ENCODE measurements at places on chromosomes 11 and 22.
A peak's percentile ranks its signal among the peaks of the same experiment; 100 is the strongest.

DNA sequence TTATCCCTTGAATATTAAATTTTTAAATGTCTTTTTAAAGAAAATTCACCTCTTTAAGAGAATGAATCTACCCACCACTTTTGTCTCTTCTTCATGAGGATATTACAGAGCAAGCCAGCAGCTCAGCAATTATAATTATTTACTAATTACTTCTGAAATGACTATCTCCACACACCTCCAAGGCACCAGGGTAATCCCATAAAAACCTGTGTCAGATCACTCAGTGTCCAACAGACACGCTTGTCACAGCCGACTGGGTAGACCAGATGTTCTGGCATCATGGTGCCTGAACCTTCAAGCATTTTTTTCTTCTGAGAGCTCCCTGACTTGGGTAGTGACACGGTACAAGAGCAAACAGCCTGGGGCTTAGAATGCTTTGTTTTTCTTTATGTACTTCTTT, 61.4 kb downstream of the EFCAB6 start:
- DNase-seq = no peak

DNA sequence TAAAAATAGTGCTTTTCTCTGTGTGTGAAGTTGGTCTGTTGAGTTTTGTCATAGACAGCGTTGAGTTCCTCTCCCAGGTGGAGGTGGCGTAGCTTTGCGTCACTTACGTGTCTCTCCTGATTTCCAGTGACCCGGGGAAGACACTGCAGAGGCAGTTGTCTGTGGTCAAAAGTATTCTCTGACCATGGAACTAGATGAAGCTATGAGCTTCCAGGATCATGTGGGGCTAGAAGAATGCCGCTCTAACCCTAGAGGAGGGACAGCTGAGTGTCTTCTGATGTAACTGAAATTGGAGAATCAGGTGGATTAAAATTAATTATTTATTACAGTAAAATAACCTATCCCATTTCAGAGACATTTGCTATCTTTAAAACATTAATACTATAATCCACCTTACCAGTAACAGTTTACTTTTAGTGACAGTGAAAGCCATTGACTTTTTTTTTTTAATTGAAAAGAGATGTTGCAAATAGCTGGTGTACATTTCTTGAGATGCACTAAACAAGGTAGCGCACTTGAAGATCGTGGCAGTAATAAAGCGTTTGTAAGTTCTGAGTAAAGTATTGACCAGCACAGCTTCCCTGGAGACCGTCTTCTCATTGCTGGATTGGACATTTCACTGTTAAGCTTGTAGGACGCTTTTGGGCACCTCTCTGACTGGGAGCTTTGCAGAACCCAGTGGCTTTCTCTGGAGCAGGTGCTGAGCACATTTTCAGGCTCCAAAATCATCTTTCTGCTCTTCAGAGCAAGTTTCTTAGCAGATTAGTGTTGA, 9.7 kb downstream of the CAT start:
- no peak for DNase-seq

- no peak for DNase-seq
Measured at GRCh38 chr22:44988671-44989070, 21.1 kb downstream of the PHF21B start.

- no peak for DNase-seq
Measured at GRCh38 chr11:83852775-83853442, 566.7 kb upstream of the CCDC90B start.

- no peak for DNase-seq
Measured at GRCh38 chr22:31211482-31211861, 626 bp upstream of the LIMK2 start.

DNA sequence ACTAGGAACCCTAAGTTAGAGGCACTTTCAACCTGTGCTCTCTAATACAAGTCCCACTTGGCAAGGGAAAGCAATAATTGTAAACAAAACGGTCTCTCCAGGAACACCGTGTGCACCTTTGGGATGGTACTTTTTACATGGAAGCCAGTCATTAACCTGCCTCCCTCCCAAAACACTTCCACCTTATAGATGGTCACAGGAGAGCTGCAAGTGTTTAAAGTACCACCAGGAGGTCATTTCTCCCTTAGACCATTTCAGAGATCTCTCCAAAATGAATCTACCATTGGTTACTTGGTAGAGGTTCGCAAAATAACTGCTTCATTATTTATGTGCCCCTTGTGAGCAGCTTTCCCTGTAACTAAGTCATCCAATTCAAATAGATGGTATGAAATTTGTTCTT, 375.3 kb downstream of the DYNC2H1 start:
- no peak for DNase-seq

- no peak for DNase-seq
Measured at GRCh38 chr11:63214093-63214492, 29.3 kb downstream of the SLC22A25 start.

GRCh38 chr11:36160091-36160490, 129.1 kb downstream of the COMMD9 start:
- no peak for DNase-seq

- peak; percentile 92 for DNase-seq
Measured at GRCh38 chr11:67468759-67469507, at the start of gene TMEM134. TMEM134 (minus strand) TSS chr11:67469251; CDS start chr11:67469192, 59 bp downstream.

DNA sequence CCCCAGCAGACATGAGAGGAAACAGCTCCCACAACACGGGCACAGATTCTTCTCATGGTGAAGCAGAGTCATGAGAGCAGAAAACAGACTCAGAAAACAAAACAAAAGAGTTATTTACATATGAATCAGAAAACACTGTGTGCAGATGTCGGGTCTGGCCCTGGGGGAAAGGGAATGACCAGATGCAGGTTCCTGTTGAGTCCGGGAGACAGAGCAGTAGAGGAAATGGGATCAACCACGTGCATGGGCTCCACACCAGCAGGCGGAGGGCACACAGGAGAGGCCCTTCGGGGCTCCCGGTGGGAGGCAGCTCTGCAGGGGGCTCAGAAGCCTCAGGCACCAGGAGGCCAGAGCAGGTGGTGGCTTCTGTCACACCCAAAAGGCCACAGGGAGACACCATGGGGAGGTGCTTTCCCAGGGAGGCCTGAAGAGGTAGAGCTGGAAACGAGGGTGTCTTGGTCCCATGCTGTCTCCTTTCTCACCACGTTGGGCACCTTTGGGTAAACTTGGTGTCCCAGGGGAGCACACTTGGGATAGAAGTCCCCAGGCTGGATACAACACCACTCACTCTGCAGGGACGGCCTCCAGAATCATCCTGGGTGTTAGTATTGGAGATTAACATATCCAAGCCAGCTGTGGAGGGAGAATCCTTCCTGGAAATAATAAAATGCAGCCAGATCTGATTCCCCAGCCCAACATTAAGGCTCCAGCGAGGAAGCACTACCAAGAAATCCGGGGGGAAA, 764.7 kb downstream of the BRD1 start:
- DNase-seq = no peak

- DNase-seq = no peak
Measured at GRCh38 chr22:50544078-50544745, 1.5 kb upstream of the KLHDC7B start.

GRCh38 chr11:92659793-92660192, 309.7 kb upstream of the MTNR1B start:
- no peak for DNase-seq

GRCh38 chr11:105673089-105673488, 63.2 kb downstream of the GRIA4 start:
- DNase-seq = no peak

DNA sequence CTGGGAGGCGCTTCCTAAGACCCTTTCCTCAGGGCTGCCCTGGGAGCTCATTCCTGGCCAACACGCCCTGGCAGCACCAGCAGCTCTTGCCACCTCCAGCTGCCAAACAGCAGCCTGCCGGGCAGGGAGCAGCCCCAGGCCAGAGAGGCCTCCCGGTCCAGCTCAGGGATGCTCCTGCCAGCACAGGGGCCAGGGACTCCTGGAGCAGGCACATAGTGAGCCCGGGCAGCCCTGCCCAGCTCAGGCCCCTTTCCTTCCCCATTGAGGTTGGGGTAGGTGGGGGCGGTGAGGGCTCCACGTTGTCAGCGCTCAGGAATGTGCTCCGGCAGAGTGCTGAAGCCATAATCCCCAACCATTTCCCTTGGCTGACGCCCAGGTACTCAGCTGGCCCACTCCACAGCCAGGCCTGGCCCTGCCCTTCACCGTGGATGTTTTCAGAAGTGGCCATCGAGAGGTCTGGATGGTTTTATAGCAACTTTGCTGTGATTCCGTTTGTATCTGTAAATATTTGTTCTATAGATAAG, 7.6 kb downstream of the SLC39A13 start:
- no peak for DNase-seq

DNA sequence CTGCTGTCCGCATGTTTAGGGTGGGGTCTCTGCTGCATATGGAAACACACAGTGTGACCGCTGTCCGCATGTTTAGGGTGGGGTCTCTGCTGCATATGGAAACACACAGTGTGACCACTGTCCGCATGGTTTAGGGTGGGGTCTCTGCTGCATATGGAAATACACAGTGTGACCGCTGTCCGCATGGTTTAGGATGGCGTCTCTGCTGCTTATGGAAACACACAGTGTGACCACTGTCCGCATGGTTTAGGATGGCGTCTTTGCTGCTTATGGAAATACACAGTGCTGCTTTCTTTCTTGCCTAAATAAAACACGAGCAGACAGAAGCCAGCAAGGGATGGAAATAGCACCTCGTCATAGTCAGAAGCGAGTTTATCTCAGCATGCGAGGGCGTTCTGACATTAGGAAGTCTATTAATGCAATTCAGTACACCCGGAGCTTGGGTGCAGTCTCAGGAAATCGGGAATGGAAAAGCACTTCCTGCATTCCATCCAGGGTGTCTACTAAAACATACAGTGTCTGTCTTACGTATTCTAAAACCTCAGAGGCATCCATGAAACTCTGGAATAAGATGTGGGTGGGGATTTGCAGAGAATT, 32.6 kb upstream of the TOLLIP start:
- no peak for DNase-seq

DNA sequence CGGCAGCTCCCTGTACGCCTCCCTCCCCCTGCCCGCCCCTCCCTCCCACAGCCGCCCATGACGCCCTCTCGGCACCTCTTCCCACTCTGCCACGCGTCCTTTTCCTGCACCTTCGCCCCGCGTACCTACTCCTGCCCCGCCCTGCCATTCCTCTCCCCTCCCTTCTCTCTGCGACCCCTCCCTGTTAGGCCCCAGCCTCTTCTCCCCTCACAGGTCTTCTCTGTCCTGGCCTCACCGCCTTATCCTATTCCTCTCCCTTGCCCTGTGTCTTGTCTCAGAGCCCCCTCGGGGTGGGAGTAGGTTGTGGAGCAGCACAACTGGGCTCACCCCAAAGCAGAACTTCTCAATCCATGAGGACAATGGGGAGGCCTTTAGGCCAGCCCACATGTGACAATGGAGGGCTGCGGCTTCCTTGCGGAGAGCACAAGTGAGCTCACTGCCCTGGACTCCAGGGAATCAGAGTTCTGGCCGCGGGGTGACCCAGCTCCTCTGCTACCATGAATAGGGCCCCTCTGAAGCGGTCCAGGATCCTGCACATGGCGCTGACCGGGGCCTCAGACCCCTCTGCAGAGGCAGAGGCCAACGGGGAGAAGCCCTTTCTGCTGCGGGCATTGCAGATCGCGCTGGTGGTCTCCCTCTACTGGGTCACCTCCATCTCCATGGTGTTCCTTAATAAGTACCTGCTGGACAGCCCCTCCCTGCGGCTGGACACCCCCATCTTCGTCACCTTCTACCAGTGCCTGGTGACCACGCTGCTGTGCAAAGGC, 539 bp downstream of the SLC35C1 start:
- peak; percentile 44 for DNase-seq

DNA sequence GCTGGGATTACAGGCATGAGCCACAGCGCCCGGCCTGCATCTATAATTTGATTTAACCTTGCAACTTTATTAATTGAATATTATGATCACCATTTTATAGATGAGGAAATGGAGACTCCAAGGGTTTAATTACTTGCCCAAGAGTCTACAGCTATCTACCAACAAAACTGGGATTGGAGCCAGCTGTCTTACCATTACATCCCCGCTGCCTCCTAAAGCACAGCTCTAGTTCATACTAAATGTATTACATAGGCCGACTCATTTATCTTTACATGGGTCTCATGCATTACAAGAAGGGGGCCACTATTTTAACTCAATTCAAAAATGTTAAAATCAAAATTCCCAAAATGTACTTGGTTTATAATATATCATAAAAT, 14.1 kb upstream of the TMA7B start:
- no peak for DNase-seq

Measured in NCI-H774 (cell line).